ENCODE measurements at places on chromosomes 4 and X. TPM values are rescaled to one million over a fixed set of nuclear protein-coding genes. Genes with fewer than 3 reads are reported as not detected.

DNA sequence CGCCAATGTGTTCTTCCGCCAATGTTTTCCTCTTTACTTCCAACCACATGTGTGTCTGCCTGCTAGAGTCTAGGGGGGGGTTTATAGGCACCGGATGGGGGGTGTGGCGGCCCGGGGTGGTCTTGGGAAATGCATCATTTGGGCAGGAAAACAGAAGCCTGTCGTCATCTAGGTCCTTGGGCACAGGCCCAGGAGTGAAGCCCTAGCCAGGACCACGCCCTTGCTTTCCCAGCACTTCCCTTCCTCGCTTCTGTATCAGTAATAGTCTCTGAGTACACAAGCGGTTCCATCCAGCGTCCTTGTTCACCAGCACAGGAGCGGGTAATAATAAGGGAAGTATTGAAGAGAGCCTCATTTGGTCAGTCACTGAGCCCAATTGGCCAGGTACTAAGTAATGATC, 74.5 kb downstream of the QDPR start:
- no peaks in the 10 kb centered on the region for H3K4me1 ChIP-seq
- no peak overlapping the region for H3K27ac ChIP-seq
- H3K27me3 ChIP-seq = no peaks in the 10 kb centered on the region
- H3K36me3 ChIP-seq = no peaks in the 10 kb centered on the region
- H3K4me3 ChIP-seq = no peak overlapping the region
- DNase-seq = no peak

GRCh38 chrX:13283512-13283911, 36.3 kb downstream of the ATXN3L start:
- H3K36me3 ChIP-seq = no peaks in the 10 kb centered on the region
- H3K4me1 ChIP-seq = peaks cover 52% of the 10 kb centered on the region
- H3K4me3 ChIP-seq = no peak overlapping the region
- peak overlapping the region; percentile 73 for H3K27ac ChIP-seq
- no peaks in the 10 kb centered on the region for H3K27me3 ChIP-seq

The FGF2 gene
- 42.9 TPM for total RNA-seq

DNA sequence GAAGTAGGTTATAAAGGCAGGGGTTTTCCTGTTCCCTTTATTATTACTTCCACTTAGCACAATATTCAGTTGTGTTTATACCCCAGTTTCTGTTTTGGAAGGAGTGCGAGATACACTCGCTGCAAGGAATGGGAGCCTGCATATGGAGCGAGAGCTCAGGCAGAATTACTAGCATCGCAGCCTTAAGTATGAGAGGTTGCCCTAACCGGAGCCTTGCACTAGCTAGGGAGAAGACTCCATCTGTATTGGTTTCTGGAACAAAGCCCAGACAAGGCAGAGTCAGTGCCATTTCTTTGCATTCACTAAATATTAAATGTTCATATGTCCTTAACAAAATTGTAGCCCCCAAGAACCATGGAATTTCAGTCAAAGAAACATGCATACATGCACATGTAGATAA, 6.2 kb upstream of the DCTD start:
- H3K27ac ChIP-seq = no peak overlapping the region
- no peaks in the 10 kb centered on the region for H3K27me3 ChIP-seq
- H3K4me3 ChIP-seq = no peak overlapping the region
- DNase-seq = no peak
- H3K36me3 ChIP-seq = no peaks in the 10 kb centered on the region

DNA sequence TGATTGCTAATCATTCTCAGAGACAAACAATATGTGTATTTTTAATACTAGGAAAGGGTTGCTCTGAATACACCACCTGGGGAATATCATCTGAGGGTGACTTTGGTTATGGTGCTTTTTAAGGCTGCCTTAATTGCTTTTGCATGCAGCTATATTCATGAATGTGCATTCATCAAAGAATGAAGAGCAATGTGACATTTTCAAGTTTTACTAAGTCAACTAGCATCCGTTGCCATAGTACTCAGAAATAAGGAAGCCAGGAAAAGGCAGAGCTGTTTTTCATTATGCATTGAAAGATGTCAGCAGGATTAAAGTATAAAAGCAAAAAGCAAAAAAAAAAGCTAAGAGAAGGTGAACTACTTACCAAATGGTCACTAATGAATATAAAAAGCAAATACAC, 67.4 kb upstream of the PCDH18 start:
- no peaks in the 10 kb centered on the region for H3K27me3 ChIP-seq
- H3K27ac ChIP-seq = no peak overlapping the region
- no peaks in the 10 kb centered on the region for H3K36me3 ChIP-seq

GRCh38 chrX:1681439-1681838, 66.6 kb downstream of the ASMT start:
- H3K27me3 ChIP-seq = no peaks in the 10 kb centered on the region
- H3K27ac ChIP-seq = no peak overlapping the region
- no peak for DNase-seq
- H3K4me1 ChIP-seq = peaks cover 31% of the 10 kb centered on the region
- no peaks in the 10 kb centered on the region for H3K36me3 ChIP-seq

The ARMCX4 gene
- total RNA-seq = 5.8 TPM

DNA sequence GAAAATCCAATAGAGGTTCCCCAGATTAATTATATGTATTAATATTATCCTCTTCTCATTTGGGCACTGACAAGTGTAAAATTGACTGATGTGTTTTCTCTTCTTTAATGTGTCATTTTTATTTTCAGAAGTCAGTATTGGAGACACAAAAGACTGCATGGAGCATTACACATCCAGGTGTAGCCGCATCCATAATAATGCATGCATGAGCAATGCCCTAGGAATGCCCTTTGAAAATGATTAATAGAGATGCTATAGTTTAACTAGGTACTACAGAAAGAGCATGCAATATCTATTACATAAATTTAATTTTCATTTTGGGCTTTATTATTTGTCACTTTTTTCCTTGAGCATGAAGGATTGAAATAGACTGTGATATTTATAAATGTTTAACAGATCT, 509.9 kb downstream of the SPOCK3 start:
- no peaks in the 10 kb centered on the region for H3K36me3 ChIP-seq
- H3K4me3 ChIP-seq = no peak overlapping the region
- no peak for DNase-seq
- no peaks in the 10 kb centered on the region for H3K4me1 ChIP-seq
- H3K27me3 ChIP-seq = no peaks in the 10 kb centered on the region

GRCh38 chrX:30971774-30972603, 82.9 kb upstream of the TAB3 start:
- no peak overlapping the region for H3K27ac ChIP-seq
- no peaks in the 10 kb centered on the region for H3K4me1 ChIP-seq
- no peaks in the 10 kb centered on the region for H3K27me3 ChIP-seq
- H3K36me3 ChIP-seq = no peaks in the 10 kb centered on the region

GRCh38 chrX:32443841-32444240, 767.5 kb downstream of the DMD start:
- H3K4me1 ChIP-seq = no peaks in the 10 kb centered on the region
- no peaks in the 10 kb centered on the region for H3K27me3 ChIP-seq
- no peaks in the 10 kb centered on the region for H3K36me3 ChIP-seq
- no peak overlapping the region for H3K4me3 ChIP-seq

DNA sequence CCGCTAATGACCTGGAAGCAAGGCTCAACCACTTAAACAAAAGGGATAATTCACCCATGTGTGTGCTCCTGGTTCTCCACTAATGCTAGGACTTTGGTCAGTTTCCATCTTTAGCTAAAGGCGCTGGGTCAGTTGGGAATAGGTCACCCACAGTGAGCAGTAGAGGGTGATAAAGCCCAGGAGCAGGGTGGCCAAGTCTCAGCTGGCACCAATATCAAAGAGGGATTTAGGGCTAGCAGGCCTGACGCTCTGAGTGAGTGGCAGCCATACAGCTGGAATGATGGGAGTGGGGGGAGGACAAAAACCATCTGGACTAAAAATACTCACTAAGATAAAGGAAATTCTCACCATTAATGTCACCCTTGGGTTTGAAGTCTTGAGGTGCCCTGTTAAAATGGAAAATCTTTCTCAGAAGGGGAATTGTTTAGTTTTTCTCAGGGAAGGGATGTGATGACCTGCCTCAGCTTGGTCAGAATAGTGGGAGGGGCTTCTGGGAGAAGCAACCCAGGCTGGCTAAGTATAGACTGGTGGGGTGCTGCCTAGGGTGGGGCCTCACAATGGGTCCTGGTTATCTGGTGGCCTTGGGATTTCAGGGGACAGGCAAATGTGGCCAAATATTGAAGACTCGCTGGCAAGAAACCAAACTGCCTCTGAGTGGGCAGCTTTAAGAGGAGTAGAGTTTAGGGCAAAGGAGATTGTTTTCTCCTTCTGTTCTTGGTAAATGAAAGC, 47.1 kb downstream of the TSC22D3 start:
- H3K36me3 ChIP-seq = no peaks in the 10 kb centered on the region
- peaks cover 24% of the 10 kb centered on the region for H3K4me1 ChIP-seq
- no peaks in the 10 kb centered on the region for H3K27me3 ChIP-seq

DNA sequence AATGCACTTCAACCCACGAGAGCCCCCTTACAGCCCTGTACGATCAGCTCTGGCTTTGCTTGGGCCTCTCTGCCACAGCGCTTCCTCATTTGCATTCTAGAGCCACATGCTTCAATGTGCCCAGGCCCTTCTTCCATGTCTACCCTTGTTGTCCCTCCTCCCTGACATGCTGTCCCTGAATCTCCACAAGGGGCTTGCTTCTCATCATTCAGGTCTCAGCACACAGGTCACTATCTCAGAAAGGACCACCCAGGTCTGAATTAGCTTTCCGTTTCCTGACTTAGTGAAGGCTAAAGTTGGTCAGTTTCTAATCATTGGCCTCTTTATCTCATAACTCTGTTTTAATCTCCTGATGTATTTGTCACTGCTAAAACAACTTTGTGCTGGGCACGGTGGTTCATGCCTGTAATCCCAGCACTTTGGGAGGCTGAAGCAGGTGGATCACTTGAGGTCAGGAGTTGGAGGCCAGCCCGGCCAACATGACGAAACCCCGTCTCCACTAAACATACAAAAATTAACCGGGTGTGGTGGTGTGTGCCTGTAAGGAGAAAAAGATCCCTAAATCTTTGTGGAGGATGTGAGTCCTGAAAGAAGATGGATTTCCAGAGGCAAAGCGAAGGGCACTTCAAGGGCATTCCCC, 17.9 kb upstream of the SLC34A2 start:
- H3K4me1 ChIP-seq = no peaks in the 10 kb centered on the region
- no peak overlapping the region for H3K27ac ChIP-seq
- H3K4me3 ChIP-seq = no peak overlapping the region
- H3K36me3 ChIP-seq = no peaks in the 10 kb centered on the region
- no peak for DNase-seq
- no peaks in the 10 kb centered on the region for H3K27me3 ChIP-seq

The TMPRSS11B gene
- total RNA-seq = not detected

DNA sequence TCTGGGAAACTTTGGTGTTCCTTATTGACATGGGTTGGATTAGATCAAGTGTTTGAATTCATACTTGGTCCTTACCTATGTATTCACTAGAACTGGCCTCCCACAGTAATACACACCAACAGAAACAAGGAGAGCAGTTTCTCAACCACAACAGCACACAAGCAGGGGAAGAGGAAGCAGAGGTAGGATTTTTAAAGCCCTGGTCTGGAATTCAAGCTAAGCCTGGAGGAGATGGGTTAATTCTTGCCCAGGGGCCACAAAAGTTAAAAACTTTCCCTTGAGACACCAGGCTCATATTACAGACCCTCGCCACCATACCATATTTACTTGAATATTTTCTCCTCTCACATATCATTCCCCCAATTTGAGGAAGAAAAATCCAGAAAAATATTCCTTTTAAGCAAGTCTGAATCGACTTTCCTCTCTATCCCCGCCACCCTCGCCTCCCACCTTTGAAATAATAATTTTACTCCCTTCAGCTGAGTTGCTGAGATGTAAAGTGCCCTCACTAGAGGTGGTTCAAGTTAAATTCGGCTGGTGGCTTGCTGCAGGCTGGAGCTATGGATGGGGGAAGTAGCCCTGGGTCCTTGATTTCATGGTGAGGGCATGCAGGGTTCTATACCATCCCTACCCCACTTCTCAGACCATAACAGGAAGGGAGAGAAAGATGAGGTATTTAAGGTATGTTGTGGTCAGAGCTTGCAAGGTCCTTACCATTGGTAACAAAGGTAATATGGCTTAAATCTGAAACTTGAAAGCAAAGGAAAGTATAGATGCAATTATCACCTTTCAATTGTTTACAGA, 440.2 kb downstream of the INPP4B start:
- H3K4me1 ChIP-seq = peaks cover 18% of the 10 kb centered on the region
- H3K36me3 ChIP-seq = no peaks in the 10 kb centered on the region
- no peaks in the 10 kb centered on the region for H3K27me3 ChIP-seq
- DNase-seq = peak; percentile 36

The DRD5 gene
- not detected for total RNA-seq

GRCh38 chr4:87895964-87896621, 63.3 kb downstream of the MEPE start:
- H3K4me3 ChIP-seq = no peak overlapping the region
- H3K27ac ChIP-seq = peak overlapping the region; percentile 69
- H3K36me3 ChIP-seq = no peaks in the 10 kb centered on the region

DNA sequence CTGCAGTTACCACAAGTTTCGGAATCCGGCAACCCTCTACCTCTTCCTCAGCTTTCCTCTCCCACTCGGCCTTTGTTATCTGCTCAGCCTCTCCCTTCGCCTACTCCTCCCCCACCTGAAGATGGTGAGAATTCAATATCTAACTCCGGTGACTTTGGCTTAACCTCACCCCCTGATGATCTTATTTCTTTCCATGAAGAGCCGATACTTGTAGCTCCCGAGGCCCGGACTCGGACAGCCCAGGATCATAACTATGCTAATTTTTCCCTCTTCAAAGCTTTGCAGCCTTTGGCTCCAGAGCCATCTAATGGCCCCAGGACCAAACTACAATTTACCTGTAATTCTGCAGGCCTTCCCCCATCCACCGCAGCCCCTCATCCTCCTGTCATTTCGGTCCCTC, 32.0 kb upstream of the MGST2 start:
- no peaks in the 10 kb centered on the region for H3K36me3 ChIP-seq
- H3K4me1 ChIP-seq = no peaks in the 10 kb centered on the region
- no peak overlapping the region for H3K4me3 ChIP-seq
- no peak overlapping the region for H3K27ac ChIP-seq
- peaks cover 6% of the 10 kb centered on the region for H3K27me3 ChIP-seq

- DNase-seq = no peak
- no peak overlapping the region for H3K27ac ChIP-seq
- H3K36me3 ChIP-seq = no peaks in the 10 kb centered on the region
- no peaks in the 10 kb centered on the region for H3K4me1 ChIP-seq
Observed at GRCh38 chr4:177473991-177474390, 31.8 kb upstream of the AGA start.

The XKRX gene
- total RNA-seq = not detected

The RS1 gene
- 0.05 TPM for total RNA-seq

The RPA4 gene
- total RNA-seq = 0.29 TPM
